Fibroblast of villous mesenchyme (primary cell): ENCODE measurements at places on chromosomes 7 and 10.

- DNase-seq = no peak
These were observed 1.4 kb downstream of the BCCIP start for GRCh38 chr10:125824736-125825135.

GRCh38 chr7:27389496-27389895 lies 146.9 kb downstream of the EVX1 start:
- peak; percentile 2 for DNase-seq

DNA sequence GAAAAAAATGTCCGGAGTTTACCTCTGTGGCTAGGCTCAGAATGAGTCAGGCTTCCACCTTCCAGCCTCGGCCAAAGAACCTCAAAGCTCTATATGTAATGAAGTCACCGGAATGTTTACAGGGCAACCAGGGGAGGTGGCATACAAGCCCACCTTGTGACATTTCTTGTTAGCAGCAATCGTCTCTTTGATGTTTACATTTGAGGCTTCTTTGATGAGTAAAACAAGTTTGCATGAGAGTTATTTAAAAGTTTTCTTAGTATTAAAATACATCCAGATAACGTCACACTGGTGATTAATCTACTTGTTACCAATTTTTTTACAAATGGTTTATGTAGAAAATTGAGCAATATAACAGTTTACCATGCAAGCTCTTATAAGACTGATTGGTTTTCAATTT lies 133.1 kb upstream of the ADAM12 start:
- DNase-seq = no peak

GRCh38 chr10:1243486-1244234 lies 187.5 kb downstream of the WDR37 start:
- no peak for DNase-seq

DNA sequence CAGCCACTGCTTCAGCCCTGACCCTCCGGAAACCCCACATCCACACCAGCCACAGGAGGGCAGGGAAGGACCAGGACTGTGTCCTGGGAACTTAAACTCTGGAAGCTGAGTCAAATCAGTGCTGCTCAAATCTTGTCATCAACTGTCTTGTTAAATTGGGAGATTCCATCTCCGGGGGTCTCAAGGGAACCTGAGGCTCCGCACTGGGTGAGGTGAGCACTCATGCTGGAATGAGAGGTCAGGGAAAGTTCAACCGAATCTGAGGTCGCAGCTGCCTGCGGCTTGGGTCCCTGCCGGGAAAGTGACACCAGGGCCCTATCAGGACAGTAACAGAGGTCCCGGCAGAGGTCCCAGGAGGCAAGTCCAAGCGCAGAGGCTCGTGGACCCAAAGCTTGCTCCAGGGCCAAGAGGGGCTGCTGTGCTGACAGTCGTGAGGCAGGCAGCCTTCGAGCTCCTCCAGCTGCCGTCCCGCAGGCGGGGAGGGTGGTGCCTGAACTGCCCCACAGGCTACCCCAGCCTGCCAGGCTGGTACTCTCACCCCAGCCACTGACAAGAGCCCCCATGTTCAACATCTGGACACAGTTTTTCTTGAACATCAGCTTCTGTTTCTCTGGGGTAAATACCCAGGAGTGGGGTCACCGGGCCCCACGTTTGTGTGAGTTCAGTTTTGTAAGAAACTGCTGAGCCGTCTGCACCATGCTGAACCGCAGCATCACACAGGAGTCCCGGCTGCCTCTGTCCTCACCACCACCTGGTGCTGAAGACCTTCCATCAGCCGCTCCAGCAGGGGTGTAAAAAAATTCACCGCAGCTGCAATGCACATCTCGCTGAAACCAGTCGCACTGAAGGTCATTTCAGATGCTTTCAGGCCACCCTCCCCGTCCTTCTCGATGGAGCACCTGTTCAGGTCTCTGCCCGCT lies 101.0 kb downstream of the DIP2C start:
- DNase-seq = peak; percentile 48

DNA sequence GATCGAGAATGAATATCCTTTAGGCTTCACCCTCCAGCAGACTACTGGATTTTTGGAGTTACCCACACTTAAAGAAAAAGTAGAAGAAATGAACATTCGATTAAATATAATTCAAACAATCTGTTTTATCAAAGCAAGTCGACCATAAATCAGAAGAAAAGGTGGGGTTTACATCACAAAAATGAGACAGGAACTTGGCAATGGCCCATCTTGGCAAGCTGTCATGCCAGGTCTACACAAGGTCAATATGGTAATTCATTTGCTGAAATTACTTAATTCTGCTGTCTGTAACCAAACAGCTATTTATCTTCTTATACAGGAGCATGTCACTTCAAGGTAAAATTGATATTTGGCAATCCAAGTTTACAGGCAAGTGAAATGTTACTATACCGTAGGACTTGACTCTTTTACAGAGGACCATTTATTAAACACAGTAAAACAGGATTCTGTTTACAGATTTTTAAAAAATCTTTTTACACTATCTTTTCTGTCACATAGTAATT lies 640.6 kb upstream of the NRP1 start:
- no peak for DNase-seq

- DNase-seq = no peak
These were observed 23.6 kb downstream of the CFAP46 start for GRCh38 chr10:132918617-132919373.

DNA sequence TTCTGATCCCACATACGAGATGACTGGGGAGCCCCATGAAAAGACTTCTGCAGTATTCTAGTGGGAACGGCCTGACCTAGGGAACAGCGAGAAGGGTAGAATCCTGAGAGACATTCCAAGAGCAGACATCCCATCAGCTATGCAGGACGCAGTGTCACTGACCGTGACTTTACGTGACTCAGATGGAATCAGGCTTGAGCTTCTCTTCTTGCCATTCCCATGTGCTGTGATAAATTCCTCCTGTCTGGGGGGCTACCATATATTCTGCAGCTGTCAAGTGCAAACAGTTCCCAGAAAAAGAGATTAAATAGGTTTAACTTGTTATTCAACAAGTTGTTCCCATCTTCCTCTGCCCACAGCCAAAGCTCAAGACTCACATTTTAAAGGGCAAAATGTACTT lies 73.1 kb upstream of the PDE1C start:
- DNase-seq = no peak

GRCh38 chr7:137755427-137755826 lies 91.3 kb downstream of the DGKI start:
- no peak for DNase-seq

GRCh38 chr10:50388181-50388580 lies 136.9 kb upstream of the ASAH2 start:
- DNase-seq = no peak

GRCh38 chr7:134502463-134503371 lies 24.6 kb upstream of the AKR1B10 start:
- peak; percentile 79 for DNase-seq

GRCh38 chr10:13716081-13717071 lies 129.6 kb downstream of the PRPF18 start:
- DNase-seq = peak; percentile 89

DNA sequence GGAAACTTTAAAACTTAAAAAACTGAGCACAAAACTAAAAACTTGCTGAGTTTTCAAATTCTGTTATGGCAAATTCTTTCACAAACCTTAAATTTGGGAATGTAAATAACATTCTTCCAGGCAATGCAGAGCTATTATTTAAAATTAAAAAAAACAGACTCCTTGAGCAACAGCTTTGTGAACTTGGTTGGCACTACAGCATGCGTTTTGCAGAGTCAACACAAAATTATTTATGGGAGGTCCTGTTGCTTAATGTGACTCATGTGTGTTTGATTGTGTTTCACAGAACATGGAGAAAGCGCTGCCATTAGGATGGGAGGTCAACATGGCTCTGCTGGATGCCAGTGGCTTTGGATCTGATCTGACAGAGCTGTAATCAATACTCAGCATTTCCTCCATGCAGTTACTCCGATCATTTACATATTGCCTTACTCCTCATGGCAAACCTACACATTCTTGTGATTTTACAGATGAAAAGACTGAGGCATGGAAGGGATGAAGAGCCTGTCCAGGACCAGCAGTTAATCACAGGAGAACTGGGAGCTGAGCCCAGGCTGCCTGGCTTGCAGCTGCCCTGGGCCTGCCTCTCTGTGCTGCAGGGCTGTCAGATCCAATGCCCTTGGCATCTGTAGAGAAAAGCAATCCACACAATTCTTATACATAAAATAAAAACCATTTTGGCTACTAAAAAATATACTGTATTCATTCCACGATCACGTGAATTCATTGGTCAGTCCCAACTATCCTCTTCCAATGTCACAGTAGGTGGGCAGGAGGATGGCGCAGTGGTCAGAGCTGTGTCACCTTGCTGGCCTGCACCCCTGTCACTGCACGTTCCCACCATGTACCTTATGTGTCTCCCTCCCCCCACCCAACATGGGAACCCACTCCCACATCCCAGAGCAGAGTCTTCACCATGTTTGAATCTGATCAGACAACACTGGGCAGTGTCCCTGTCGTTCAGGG lies 200.9 kb downstream of the CXCL12 start:
- DNase-seq = peak; percentile 35

DNA sequence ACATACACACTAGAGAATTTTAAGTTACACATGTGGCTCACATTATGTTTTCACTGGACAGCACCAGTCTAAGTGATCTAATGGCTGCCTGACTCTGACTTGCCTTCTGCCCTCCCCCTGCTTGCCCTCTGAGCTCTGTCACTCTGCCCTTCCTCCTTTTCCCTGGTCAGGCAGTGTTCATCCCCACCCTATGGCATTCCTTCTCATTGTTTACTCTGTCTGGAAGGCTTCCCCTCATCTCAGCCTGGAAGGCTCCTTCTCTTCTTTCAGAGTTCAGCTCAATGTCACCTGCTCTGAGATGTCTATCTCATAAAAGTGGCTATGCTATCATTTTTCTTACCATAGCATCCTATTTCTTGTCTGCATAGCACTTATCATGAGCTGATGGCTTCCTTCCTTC lies 305.7 kb downstream of the BMPER start:
- no peak for DNase-seq

DNA sequence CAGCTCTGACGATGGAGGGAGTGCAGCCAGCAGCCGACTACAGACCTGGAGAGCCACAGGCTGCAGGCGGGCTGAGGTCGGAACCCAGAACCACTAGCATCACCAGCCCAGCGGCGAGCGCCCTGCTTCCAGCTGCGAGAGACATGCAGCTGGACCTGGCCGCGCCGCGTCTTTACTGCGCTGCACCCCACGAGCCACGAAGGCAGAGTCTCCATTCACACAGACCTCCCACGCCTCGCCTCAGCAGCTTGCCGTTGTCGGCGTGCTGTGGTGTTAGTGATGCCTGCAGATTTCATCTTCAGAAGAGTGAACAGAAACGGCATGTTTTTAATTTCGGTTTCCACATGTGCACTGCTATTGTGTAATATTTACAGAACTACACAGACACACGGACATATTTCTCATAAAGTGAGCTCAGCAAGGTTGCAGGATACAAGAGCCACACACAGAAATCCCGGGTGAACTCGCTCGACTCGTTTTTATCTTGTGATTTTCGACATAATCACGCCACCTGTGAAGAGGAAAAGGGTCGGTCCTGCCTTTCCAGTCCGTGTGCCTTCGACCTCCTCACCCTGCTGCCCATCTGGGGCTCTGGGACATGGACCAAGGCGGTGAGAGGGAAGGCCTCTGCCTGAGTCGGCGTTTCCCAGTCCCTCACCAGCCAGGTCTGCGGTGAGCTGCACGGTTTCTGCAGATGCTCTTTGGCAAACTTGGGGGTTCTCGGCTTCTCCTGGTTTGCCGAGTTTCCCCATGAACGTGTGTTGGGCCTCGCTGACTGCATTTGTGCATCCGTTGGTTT lies 252.2 kb downstream of the ELFN1 start:
- peak; percentile 90 for DNase-seq

- no peak for DNase-seq
These were observed 148.4 kb upstream of the KLF14 start for GRCh38 chr7:130882396-130882795.

DNA sequence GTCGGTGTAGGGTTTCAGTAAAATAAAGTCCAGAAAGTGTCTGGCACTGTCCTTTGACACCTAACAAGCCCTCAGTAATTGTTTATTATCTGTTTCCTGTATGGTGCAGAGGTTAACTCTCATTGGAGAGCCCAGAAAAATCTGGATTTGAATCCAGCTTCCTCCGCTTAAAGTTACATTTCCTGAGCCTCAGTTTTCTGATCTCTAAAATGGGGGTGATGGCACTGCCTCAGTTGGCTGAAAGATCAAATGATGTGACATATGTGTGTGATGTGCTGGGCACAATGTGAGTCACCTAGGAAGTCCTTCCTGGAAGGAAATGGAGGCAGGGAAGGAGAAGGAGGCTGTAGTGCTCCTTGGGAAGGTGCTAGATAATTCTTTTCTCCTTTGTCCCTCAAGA lies 14.7 kb upstream of the CDH23 start:
- DNase-seq = no peak

GRCh38 chr7:141417506-141417905 lies 133.7 kb upstream of the AGK start:
- DNase-seq = no peak

- DNase-seq = no peak
These were observed 73.5 kb downstream of the BUB3 start for GRCh38 chr10:123227706-123228105.

DNA sequence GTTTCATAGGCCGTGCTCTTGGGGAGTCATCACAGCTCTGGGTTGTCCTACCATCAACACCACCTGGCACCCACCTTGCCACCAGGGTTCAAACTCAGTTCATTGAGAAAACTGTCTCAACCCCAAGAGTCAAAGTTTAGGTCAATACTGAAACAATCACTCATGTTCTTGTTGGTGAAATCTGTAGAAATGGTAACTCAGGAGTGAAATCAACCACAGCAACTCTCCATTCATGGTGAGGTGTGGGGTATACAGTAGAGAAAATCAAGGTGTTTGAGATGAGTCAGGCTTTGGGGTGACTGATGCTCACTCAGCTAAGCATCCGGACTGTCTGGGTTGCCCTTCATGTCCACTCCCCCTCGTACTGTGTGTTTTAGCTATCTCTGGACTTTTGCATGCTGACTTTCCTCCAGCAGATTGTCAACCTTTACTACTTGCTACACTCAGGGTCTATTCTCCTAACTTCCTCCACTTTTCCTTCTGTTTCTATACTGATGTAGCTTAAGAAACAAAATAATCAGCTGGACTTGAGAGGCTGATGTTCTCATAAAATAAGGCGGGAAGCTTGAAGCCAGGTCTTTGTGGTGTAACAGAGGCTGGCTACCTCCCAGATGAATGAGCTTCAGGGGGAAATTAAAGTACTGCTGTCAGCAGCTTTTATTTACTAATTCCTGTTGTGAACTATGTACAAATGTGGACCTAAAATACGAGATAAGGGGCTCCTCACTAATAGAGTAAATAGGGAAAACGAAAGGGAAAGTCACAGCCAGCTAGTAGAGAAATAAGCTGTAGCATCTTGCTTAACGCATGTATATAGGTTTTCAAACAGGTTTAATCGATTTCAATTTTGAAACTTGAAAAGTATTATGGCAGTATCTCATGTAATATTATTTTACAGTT lies 173.6 kb upstream of the AKR1E2 start:
- DNase-seq = peak; percentile 25
